ENCODE measurements at places on chromosomes 16 and 17. TPM values are rescaled to one million over a fixed set of nuclear protein-coding genes. Genes with fewer than 3 reads are reported as not detected.

- no peak for DNase-seq
These were observed 251.1 kb upstream of the CDH5 start for GRCh38 chr16:66115373-66115772.

The UNC13D gene
- total RNA-seq = 10.7 TPM

DNA sequence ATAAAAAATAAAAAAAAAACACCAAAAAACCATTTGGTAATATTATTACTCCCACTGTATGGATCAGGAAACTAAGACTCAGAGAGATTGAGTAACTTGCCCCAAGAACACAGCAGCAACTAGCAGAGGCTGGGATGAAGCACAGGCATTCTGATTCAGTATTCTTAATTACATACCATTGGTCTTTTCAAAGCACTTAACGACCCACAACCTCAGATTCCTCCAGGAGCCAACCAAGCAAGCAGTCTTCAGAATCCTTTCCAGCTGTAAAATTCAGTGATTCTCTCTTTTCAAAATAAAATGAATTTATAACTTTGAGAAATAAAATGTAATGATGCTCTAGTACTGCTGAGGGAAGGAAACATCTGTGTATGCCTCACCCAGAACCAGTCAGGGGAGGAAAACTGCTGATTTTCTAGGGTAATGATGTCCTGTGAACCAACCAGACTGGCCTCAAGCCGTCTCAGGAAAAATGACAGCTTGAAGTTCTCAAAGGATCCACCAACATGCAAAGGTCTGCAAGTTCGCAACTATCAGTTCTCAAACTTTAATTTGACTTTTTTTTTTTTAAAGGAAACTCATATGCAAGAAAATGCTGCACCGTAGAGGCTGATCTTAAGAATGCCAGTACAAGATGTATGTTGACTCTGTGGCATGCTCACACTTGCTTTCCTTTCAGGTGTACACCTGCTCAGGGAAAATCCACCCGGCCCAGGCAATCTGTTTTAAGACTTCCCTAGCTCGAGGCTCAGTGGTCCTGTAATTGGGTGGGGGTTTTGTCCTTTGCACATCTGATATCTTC, 9.0 kb downstream of the CUEDC1 start:
- no peak for DNase-seq

The GDPD3 gene
- 4.6 TPM for total RNA-seq

The ANKRD40CL gene
- not detected for total RNA-seq

- DNase-seq = no peak
These were observed 1093.2 kb upstream of the EEF2KMT start for GRCh38 chr16:6190776-6191175.

DNA sequence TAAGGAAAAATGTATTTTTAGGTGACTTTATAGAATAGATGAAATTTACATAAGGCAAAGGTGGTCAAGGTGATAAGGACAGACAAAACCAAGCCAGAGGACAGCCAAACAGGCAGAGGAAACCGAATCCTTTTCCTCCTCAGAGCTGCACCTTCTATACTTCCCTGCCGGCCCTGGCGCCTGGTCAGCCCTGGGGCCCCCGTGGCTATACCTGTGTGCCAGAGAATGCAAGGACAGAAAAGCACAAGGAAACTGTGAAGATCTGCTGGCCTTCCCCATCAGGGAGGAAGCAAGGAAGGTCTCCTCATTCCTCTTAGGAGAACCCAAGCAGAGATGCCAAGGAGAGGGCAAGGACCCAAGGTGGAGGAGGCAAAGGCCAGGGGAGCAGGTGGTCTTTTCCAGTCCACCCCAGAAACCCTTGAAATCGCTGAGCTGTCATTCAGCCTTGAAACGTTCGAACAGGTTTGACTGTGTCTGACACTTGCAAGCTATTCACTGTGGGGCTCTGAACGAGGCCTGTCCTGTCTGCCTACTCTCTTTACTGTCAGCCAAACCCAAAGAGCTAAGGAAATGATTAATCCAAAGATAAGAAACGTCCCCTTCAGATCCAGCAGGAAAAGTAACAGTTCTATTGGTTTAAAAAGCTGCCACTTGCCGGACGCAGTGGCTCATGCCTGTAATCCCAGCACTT, 114.4 kb downstream of the XYLT1 start:
- no peak for DNase-seq

GRCh38 chr17:40555296-40556190, 9.7 kb downstream of the CCR7 start:
- peak; percentile 32 for DNase-seq

GRCh38 chr16:12942861-12943260, 41.5 kb downstream of the SHISA9 start:
- DNase-seq = no peak

- no peak for DNase-seq
These were observed 403.1 kb upstream of the CDH11 start for GRCh38 chr16:65524997-65525396.

GRCh38 chr17:67215991-67216421, 29.0 kb downstream of the HELZ start:
- no peak for DNase-seq

The PERCC1 gene
- 0.62 TPM for total RNA-seq

DNA sequence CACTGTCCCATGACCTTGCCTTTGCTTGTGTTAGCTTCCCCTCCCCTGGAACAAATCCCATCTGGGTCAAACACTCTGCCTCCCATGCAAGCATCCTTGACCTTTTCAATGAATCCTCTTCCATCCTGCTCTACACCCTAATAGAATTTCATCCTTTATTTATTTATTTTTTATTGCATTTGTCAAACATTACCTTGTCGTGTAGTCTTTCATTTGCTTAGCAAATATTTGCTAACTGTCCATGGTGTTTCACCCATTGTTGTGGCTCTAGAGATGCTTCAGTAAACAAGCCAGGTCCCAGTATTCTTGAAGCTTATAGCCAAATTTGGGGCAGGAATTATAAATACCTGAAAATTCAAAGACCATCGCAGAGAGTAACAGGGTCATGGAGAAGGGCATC, 51.0 kb upstream of the MRTFB start:
- no peak for DNase-seq

The CEP112 gene
- 9.7 TPM for total RNA-seq

DNA sequence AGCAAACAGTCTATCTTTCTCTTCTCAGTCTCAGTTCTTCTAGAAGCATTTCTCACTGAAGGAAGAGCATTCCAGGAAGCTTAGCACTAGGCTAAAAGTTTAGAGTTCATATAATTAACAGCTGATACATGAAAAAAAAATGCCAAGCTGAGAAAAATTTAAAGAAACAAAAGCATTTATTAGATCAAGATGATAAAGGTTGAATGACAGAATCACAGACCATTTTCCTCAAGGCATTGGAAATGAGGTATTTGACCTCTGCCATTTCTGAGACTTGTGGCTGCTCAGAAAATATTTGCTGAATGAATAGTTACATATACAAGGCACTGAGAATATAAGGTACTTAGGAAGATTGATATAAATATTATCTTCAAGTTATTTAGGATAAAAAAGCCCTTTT, 901.6 kb upstream of the GOT2 start:
- no peak for DNase-seq

The MAP2K6 gene
- total RNA-seq = 2.3 TPM

- peak; percentile 90 for DNase-seq
These were observed 2.7 kb downstream of the PLEKHH3 start for GRCh38 chr17:42673885-42674754.

GRCh38 chr16:80058214-80058613, 457.7 kb upstream of the MAF start:
- DNase-seq = peak; percentile 81

The SBK1 gene
- total RNA-seq = 0.98 TPM
